ENCODE measurements at places on chromosomes 1 and 21.

- no peak for DNase-seq
Measured at GRCh38 chr1:150066328-150066727, 1.2 kb upstream of the VPS45 start.

DNA sequence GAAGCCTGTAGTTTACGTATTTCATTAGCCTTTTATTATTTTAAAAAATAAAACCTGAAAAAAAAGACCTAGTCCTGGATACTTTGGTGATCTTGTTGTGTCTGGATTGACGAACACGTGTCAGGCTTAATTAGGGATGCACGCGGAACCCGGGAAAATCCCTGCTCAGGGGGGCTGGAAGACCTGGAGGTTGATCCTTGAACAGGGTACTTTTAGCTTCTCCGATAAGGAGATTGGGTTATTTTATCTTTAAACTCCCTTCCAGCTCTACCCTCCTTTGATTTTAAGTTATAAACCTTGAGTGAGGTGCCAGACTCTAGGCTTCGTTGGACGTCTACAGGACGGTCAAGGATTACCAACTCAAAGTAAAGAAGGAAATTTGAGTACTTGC, 552 bp upstream of the ZNF691 start:
- DNase-seq, result no peak

DNA sequence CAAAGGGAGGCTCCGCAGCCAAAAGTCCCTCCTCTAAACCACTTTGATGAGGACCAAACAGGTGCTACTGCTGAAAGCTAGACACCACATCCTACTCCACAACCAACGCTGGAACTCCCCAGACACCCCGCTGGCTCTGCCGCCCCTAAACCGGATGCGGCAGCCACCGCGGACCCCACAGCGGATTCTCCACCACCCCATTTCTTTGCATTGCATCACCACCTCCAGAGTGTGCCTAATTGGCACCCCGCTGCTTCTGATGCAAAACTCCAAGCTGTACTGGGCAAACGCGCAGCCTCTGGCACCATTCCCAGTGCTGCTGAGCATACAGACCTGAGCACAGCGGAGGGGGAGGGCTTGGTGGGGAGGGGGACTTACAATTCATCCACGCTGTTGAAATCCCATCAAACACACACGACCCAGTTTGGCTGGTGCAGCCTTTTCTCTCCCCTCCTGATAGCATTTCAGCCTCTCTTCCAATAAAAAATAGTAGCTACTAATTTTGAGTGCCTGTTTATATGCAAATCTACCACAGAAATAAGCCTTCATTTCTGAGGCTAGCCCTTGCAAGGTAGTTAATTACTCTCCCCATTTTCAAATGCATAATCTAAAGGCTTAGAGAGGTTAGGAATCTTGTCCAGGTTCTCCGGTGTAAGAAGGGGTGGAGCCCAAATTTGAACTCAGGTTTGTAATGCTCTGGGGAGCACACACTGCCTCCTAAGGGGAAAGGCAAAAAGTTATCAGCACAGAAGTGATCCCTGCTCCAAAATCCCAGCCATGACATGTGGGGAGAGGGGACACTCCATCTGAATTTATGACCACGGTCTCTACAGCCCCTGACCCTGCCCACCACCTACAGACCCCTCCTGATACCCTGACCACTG, 12.2 kb upstream of the RGS16 start:
- DNase-seq, result peak; percentile 86

DNA sequence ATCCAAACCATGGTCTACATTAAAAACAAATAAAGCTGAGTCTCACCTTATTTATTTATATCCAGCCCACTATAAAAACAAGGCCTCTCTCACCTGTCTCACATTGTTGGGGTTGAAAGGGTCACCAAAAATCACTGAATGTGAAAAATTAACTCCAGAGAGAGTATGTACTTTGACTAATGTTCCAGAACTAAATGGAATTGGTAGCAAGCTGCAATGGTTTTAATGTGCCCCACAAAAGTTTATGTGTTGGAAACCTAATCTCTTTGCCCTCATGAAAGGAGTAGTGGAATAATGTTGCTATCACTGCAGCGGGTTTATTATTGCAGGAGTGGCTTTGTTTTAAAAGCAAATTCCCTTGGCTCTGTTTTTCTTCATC, 230.3 kb downstream of the LTN1 start:
- no peak for DNase-seq

- peak; percentile 27 for DNase-seq
Measured at GRCh38 chr21:39518055-39518846, 66.5 kb downstream of the SH3BGR start.

- DNase-seq, result no peak
Measured at GRCh38 chr1:208089149-208089548, 155.0 kb downstream of the PLXNA2 start.

DNA sequence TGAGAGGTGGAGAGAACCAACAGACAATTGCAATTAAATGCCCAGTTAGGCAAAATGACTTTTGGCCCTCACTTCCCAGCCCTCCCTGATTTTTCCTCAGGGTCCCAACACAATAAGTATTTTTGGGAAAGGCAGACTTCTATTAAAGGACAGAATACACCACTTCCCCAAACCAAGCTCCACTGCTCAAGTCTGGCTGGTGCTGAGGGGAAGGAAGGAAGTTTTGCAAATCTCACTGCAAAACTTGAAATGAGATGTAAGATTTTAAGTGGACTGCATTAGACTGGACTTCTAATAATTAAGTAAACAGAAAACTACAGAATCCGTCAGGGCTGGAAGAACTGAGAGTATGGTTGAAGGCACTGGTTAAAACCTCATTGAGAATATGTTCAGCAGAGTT, 32.2 kb upstream of the CD1D start:
- DNase-seq, result no peak

Measured in stimulated activated CD8-positive, alpha-beta memory T cell treated with anti-CD3 and anti-CD28 coated beads, Interleukin-7, amount 100 ng/mL, for 48 hours (primary cell).